ENCODE measurements at places on chromosomes 16 and 17.
A peak's percentile ranks its signal among the peaks of the same experiment; 100 is the strongest.

GRCh38 chr16:52068447-52069074 is 478.4 kb downstream of the TOX3 start:
- no peak for DNase-seq

GRCh38 chr17:58576679-58577367 is 62.4 kb upstream of the MTMR4 start:
- DNase-seq, result no peak

DNA sequence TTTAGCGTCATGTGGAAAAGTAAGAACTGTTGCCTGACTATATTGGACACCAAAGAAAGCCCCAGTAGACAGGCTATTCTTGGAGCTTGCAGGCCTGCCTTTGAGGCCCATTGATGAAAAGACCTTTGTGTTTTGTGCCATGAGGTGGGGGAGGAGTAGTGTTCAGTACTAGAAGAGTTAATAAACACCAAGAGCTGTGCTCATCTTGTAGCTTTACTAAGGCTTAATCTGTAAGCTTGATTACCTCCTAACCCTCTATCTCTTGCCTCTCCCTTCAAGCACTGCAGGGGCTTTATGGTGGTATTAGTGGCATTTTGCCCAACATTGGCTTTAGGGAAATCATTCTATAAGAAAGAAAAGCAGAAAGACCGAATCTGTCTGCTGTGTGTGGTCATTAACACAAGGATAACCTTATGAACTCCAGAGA is 220.2 kb upstream of the TBX2 start:
- DNase-seq, result no peak

- no peak for DNase-seq
Observed at GRCh38 chr16:20333120-20333519, 5.8 kb upstream of the GP2 start.

DNA sequence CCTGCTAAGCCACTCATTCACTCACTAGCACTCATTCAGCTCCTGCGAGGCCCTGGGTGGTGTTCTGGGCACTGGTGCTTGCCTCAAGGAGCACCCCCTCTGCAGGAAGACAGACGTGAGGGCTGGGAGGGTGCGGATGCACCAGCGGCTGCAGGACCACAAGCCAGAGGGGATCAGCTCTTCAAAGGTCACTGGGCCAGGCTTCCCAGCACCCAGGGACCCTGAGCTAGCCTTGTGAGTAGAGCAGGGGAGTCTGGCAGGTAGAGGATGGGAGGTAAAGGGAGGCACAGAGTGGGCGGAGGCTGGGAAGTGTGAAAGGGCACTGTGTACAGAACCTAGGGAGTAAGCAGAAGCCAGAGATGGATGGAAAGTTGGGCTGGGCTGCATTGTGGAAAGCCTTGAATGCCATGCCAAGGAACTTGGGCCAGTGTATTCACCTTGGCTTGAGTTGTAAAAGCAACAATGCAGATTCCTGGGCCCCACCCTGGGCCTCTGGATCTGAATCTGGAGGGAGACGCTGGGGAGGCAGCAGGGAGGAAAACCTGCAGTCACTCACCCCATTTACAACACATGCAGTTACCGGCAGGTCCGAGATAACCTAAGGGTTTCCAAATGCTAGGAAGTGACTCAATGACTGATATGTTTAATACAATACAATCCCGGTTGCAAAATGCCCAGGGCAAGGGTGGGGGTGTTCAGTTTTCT is 1.7 kb downstream of the IL4R start:
- DNase-seq, result peak; percentile 58

GRCh38 chr17:39973496-39973895 is 7.1 kb upstream of the PSMD3 start:
- no peak for DNase-seq

GRCh38 chr16:81818568-81818896 is 39.4 kb downstream of the PLCG2 start:
- no peak for DNase-seq

- DNase-seq, result peak; percentile 50
Observed at GRCh38 chr16:82011199-82011641, at the start of gene SDR42E1. SDR42E1 (minus strand) TSS chr16:82011470; CDS start chr16:82000858, 10,612 bp downstream.

DNA sequence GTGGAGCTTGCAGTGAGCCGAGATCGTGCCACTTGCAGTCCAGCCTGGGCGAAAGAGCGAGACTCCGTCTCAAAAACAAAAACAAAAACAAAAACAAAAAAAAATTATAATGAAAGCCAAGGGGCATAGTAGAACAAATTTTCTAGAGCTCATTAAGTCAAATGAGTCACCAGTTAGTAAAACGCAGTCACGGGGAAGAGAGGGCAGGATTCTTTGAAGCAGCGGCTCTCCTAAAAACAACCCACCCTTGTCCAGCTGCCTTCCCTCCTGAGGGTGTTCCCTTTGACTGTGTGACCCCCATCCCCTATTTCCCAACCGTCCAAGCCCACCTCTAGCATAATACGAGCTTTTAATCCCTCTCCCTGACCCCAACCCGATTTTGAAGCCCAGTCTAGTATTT is 44.1 kb upstream of the STH start:
- DNase-seq, result no peak

DNA sequence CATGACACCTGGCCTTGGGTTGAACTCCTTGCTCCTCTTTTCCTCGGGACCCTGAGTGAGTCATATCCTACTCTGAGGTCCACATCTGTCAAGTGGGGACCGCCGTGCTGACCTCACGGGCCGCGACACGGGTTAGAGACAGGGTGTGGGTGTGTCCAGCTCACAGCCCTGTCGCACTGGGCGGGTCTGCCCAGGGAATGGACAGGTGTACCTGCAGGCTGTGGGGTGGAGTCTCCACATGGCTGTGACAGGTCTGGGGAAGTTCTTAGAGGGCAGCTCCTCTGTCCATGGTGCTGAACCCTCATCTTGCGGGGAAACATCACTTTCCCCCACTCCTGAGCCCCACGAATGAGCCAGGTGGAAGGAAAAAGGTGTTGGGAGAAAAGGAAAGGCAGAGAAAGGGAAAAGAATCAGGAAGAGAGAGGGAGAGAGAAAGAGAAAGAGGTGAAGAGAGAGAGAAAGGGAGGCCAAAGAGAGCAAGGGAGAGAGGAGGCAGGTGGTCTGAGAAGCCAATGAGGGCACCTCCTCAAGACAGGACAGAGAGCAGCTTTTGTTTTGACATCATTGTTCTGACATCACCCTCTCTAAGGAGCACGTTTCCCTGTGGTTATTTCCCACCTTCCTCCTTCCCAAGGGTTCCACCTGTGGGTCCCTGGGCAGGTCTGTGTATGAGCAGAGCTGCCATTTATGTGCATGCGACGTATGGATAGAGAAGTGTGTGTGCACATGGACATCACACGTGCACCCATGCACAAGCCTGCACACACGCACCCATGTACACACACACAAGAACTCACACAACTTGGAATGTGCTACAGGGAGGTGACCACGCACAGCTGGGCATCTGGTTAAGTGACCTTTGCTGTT is 32.6 kb upstream of the CBFA2T3 start:
- DNase-seq, result peak; percentile 33

DNA sequence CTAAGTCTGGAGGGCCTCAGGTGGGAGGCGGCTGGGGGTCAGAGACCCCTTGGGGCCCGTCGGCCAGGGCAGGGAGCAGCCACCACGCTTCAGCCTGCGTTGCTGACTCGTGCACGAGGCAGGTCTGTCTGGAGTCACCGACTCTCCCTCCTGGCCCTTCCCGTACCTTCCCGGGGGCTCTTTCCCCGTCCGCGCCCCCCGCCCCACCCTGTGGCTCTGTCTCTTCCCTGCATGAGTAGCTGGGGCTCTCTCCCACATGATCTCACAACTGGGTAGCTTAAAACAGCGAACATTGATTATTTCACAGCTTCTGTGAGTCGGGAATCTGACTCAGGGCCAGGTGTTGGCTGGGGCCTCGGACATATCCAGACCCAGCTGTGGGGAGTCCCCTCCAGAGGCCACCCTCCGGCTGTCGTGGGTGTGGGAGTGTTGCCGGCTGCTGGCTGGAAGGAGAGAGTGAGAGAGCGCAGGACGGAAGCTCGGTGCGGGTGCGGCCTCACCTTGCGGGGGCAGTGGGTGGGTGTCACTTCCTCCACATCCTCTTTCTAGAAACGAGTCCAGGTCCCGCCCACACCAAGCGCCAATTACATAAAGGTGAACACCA is 17.3 kb downstream of the BAHCC1 start:
- peak; percentile 42 for DNase-seq

DNA sequence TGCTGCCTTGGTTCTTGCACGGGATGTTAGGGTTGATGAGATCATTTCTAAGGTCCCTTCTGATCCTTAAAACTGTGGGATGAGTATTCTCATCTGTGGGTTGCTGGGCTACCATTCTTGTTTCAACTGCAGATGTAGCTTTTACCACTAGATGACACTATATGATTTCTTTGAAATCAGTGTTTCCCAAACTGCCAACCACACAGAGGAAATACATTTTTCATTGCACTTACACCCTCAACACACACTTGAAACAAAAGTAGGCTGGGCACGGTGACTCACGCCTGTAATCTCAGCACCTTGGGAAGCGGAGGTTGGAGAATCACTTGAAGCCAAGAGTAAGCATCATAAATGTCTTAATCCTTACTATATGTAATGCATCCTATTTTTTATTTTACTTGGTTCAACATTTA is 15.3 kb downstream of the LCMT1 start:
- DNase-seq, result no peak

DNA sequence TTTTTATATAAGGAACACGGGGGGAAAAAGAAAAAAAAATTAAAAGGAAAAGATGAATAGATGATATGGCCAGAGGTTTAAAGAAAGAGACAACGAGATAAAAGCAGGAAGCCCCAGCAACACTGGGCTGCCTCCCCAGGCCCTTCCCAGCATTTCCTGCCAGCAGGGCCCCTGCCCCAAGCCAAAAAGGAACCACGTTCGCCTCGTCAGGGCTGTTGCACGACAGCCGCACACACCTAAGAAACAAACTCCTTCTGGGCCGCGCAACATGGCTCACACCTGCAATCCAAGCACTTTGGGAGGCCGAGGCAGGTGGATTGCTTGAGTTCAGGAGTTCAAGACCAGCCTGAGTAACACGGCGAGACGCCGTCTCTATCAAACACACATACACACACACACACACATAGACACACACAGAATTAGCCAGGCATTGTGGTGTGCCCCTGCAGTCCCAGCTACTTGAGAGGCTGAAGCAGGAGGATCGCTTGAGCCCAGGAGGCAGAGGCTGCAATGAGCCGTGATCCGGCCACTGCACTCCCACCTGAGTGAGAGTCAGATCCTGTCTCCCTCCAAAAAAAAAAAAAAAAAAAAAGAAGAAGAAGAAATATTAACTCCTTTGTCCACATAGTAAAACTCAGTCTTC is 83.0 kb downstream of the ANKRD11 start:
- DNase-seq, result no peak

DNA sequence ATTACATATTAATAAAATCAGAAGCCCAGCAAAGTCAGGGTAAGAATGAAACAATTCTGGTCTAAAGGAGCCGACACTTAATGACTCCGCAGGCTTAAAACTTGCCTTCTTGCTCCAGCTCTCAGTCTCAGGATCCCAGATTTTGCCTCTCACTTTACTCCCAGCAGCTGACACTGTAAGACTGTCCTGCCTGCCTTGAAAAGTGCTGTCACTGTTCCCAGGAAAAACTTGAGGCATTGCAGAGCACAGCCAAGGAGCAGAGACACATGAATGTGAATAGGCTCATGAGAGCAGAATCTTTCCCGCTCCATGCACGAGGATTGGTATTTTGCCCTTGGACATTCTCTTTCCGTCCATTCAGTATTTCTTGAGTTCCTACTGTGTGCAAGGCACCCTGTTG is 457.6 kb upstream of the ZFHX3 start:
- no peak for DNase-seq

GRCh38 chr16:23072769-23073549 is 76.3 kb downstream of the USP31 start:
- no peak for DNase-seq

GRCh38 chr17:29078183-29079045 is 35.5 kb downstream of the PIPOX start:
- no peak for DNase-seq

All from activated CD4-positive, alpha-beta T cell treated with anti-CD3 and anti-CD28 coated beads, Interleukin-2, amount 50 U/mL, for 1 hour (primary cell).